ENCODE measurements at places on chromosomes 6 and 20.

GRCh38 chr20:10550204-10551118, 115.4 kb downstream of the SLX4IP start:
- DNase-seq: peak; percentile 70

GRCh38 chr20:49310705-49311104, 32.8 kb upstream of the ZNFX1 start:
- peak; percentile 84 for DNase-seq

DNA sequence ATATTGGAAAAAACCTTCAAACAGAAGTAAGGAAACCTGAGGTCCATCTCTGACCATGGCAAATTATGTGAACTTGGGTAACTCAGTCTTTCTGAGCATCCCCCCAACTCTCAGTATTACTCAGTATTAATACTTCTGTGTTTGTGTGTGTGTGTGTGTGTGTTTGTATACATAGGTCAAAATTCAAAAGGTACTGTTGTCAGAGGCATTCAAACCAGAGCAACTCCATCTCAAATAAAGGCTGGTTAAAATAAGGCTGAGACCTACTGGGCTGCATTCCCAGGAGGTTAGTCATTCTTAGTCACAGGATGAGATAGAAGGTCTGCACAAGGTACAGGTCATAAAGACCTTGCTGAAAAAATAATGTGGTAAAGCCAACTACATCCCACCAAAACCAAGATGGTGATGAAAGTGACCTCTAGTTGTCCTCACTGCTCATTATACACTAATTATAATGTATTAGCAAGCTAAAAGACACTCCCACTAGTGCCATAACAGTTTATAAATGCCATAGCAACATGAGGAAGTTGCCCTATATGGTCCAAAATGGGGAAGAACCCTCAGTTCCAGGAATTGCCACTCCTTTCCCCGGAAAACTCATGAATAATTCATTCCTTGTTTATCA, 33.3 kb upstream of the SLC22A16 start:
- peak; percentile 74 for DNase-seq

DNA sequence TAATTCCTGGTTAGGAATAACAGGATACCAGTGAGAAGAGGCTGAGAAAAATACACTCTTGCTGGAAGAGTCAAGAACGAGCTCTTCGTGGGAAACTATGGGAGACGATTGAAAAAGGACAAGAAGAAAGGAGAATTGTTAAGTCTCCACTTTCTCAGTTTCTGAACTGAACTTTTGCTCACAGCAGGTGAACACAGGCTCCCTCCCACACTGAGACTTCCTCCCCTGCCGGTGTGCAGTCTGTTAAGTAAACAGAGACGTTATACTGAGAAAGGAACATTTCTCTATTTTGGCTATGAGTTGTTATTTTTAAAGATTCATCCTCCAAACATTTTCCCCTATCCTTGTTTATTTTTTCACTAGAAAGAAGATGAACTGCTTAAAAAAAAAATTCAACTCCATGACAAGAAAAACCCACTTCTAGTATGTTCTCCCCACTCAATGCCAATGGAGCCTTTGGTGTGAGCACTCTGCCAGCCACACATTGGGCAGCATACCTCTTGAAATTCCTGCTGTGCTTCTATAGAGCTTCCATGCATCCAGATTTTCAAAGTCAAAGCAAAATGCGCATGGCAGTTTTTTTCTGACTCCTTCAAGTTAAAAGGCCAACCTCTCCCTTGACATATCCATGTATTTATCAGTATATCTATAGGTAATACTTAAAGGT, 250.5 kb downstream of the ESR1 start:
- no peak for DNase-seq

GRCh38 chr6:111854683-111855082, 18.6 kb downstream of the FYN start:
- no peak for DNase-seq

DNA sequence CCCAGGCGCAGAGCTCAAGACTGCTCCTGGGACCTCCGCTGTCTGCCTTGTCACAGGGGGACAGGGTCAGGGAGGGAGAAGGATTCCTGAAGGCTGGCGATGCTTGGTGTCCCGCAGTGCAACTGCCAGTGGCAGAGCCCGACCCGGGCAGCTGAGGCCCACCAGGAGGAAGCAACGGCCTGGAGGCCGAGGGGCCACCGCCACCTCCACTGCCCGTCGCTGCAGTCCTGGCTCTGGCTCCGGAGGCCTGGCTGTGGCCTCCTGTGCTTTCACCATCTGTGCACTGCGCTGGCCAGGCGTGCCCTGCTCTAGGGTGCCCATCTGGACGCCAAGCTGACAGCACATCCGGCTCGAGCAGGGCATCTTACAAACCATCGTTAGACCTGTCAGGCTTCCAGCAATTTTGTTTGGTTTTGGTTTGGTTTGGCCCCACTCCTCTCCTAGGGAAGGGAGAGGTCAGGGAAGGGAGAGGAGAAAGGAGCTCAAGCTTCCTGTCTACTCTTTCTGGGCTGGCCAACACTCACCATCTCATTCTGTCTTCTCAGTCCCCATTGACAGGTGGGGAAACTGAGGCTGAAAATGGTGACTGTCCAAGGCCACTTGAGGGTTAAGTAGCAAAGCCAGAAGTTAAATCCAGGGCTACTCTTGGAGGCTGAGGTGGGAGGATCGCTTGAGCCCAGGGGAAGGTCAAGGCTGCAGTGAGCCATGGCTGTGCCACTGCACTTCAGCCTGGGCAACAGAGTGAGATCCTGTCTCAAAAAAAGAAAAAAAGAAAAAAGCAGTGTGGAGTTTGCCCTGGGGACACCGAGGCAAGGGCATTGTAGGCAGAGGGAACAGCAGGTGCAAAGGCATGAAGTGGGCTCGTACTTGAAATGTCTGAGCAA, 37.7 kb upstream of the NOL4L start:
- DNase-seq: no peak

- no peak for DNase-seq
Observed at GRCh38 chr6:156258981-156259380, 518.2 kb upstream of the ARID1B start.

DNA sequence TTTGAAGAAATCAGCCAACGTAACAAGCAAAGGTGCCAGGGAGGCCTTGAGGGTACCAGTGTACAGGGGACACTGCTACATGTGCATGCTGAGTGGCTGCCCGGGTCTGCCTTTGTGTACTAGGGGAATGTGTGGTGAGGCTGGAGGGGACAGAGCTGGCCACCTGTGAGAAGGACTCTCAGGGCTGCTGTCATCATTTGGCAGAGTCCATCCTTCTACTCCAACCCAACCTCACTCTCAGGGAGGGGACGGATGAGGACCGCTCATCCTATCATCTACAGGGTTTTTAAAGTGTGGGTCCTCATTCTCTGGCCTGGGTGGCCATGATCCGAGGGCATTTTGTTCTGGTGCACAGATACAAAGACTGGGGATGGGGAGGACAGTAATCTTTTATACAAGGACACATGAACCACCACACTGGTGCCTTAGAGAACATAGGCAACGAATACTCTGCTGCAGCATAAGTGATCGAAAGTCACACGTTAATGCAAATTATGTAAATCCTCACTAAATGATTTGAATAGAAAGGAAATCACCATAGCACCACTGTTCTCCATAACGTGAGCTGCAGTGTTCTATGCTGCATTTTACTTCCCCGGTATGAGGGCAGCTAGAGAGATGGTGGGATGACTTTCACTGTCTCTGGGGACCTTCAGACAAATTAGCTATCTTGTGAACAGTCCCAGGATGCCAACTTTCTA, 181.4 kb downstream of the GMPR start:
- no peak for DNase-seq

GRCh38 chr6:161918109-161918531, 644.3 kb upstream of the AGPAT4 start:
- DNase-seq: no peak

GRCh38 chr6:157909282-157909664, 72.4 kb upstream of the SYNJ2 start:
- no peak for DNase-seq

DNA sequence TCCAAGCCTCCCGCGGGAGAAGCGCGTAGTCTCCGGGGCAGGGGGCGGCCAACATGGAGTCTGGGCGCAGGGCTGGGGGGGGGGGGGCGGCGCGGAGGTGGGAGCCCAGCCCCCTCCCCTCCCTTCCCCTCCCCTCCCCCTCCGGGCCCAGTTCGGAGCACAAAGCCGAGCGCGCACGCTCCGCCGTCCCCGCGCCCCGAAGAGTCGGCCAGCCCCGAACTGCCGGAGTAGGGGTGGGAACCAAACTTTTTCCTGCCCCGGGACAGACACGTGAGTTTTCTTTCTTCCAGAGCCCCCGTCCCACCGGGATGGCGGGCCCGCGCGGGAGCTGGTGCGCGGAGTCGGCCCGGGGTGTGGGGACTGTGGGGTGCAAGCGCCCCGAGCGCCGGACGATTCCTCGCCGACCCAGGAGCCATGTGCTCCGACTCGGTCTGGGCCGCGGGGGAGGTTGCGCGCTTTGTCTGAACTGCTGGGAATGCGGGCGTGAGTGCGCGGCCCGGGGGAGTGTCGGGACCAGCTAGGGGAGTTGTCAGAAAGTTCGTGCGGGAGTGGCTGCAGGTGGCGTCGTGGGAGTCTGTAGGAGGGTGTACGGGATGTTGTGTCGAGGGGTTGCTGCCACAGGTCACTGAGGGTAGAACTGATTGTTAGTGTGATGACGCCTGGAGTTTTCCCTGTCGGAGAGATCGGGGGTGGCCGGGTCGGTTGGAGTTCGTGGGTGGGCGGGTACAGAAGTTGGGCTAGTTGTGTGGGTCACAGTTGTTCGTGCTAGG, 1.2 kb downstream of the TGIF2 start:
- peak; percentile 35 for DNase-seq

- no peak for DNase-seq
Observed at GRCh38 chr20:58481481-58482021, 33.6 kb downstream of the APCDD1L start.

GRCh38 chr6:43033496-43034189, 12.2 kb downstream of the RRP36 start:
- DNase-seq: peak; percentile 43

DNA sequence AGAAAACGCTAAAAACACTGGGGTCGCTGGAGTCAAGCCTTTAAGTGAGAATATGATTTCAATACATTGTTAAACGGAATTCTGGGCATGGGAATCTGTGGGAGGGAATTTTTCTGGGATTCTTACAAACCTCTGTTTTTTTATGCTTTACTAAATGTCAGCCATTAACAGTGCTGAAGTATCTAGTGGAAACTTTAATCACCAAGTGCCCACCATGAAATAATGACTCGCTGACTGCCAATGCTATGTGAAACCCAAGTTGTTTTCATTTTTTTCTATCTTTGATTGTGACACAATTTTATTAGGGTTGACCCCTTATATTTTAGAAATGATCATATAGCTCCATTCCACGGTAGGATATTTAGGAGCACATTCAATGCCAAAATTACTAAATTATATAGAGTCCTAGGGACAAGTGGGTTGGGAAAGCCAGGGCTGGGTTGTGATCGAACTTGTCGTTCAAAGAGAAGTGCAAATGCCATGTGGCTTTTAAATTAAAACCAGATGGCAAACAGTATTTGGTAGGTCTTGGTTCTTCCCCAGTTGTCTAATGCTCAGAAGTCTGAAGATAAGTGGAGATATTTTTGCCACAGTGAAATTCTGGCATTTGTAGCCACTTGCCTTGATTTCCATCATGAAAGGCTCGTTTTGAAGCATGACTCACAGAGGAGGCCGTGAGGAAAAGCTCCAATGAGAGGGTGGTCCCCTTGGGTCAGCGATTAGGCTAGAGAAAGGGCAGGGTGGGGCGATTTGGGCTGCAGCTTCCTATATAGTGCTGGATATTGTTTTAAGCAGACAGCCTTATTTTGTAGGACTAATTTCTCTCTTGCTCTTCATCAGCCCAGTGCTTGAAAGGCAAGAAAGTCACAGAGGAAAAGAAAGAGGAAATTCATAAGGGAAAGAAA, 254.4 kb upstream of the JAG1 start:
- DNase-seq: no peak

GRCh38 chr6:135673501-135674309, 176.2 kb upstream of the AHI1 start:
- no peak for DNase-seq

GRCh38 chr6:94124333-94124732, 705.0 kb upstream of the EPHA7 start:
- DNase-seq: no peak
